CD4-positive, alpha-beta T cell (primary cell): ENCODE measurements at places on chromosomes 7 and 10. TPM values are rescaled to one million over a fixed set of nuclear protein-coding genes. Genes with fewer than 3 reads are reported as not detected.

DNA sequence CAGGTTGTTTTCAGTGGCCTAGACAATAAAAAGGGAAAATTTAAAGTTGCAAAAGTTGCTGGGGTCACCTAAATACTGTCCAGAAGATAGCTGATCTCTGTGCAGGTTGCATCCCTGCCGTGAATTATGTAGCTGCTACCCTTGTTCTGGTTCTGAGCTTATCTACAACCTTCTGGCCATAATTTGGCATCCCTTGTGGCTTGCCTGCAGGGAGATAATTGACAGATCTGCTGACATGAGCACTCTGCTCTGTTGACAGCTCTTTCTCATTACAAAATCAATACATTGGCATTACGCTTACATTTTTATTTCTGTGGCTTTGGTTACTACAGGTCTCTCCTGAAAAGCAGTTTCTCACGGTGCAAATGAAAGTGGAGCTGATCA, 29.3 kb upstream of the HECTD2 start:
- DNase-seq, result no peak

GIMAP5 gene
- 31.3 TPM for total RNA-seq

DNA sequence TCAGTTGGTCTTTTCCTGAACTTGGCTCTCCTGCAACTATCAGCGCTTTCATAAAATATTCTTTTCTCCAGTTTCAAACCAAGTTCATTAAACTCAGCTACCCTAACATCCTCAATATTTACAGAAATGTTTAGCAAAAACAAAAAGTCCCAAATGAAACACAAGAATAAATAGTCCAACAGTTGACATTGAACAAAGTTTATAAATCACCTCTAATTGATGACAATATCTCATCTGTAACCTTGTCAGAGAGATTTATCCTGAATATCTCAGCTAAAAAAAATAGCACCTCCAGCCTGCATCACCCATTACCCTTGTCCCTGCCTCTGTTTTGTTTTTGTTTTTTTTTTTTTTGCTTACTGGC, 76.1 kb downstream of the ANK3 start:
- no peak for DNase-seq

SORBS1 gene
- total RNA-seq, result 1.8 TPM

- DNase-seq, result no peak
These were observed 94.1 kb downstream of the COL13A1 start for GRCh38 chr10:69895759-69896158.

- DNase-seq, result no peak
These were observed 15.9 kb upstream of the KCNIP2 start for GRCh38 chr10:101859530-101859929.

DNA sequence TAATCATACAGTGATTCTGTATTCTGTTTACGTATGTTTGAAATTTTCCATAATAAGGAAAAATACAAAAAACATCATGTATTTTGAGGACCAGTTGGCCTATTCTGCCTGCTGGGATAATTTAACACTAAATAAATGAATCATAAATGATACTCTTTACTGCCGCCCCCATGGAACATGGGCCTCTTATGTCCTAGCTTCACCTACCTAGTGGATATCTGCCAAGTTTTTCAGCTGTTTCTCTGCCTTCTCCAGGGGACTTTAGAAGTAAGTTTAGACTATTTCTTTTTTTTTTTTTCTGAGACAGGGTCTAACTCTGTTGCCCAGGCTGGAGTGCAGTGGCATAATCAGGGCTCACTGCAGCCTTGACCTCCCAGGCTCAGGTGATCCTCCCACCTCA, 10.4 kb downstream of the NFE2L3 start:
- no peak for DNase-seq

DNA sequence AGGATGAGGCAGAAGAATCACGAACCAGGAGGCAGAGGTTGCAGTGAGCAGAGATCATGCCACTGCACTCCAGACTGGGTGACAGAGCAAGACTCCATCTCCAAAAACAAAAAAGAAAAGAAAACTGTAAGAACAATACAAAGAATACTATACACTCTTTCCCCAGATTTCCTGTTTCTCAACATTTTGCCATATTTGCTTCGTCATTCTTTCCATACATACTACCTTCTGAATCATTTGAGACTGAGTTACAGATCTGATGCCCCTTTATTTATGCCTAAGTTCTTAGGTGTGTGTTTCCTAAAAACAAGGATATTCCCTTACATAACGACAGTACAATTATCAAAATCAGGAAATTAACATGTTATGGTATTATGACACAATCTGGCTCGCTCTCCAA, 168.4 kb upstream of the CELF2 start:
- DNase-seq, result no peak

ZNF655 gene
- 145 TPM for total RNA-seq

PHYH gene
- 8.5 TPM for total RNA-seq

NEUROG3 gene
- total RNA-seq, result not detected

STAG3 gene
- 5.5 TPM for total RNA-seq

GRCh38 chr7:155974186-155974897, 162.1 kb upstream of the SHH start:
- DNase-seq, result no peak

ERVW-1 gene
- total RNA-seq, result not detected

GDF2 gene
- total RNA-seq, result not detected

ANKRD1 gene
- total RNA-seq, result not detected

GRCh38 chr7:105662998-105663397, 81.7 kb upstream of the EFCAB10 start:
- DNase-seq, result no peak

- DNase-seq, result no peak
These were observed 127.6 kb upstream of the SLC26A5 start for GRCh38 chr7:103573479-103574058.
